ENCODE measurements at places on chromosomes 5 and 9.

- DNase-seq: no peak
Measured at GRCh38 chr5:151264113-151264512, 11.1 kb downstream of the GM2A start.

GRCh38 chr5:683551-684481, 9.3 kb downstream of the TPPP start:
- DNase-seq: peak; percentile 45

DNA sequence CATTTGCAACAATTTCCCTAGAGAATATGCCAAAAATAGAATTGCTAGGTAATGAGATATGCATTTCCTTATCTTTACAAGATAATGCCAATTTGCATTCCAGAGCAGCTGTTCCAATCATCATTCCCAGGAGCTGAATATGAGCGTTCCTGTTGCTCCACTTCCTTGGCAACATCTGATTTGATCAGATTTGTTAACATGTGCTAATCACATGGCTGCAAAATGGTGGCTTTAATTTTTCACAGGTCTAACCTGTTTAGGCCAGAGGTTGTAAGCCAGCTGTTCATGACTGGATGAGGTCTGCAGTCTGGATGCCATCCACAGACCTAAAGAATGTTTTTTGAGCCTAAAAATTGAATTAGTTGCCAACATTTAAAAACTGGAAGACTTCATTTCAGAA, 220.7 kb upstream of the IL12B start:
- no peak for DNase-seq

DNA sequence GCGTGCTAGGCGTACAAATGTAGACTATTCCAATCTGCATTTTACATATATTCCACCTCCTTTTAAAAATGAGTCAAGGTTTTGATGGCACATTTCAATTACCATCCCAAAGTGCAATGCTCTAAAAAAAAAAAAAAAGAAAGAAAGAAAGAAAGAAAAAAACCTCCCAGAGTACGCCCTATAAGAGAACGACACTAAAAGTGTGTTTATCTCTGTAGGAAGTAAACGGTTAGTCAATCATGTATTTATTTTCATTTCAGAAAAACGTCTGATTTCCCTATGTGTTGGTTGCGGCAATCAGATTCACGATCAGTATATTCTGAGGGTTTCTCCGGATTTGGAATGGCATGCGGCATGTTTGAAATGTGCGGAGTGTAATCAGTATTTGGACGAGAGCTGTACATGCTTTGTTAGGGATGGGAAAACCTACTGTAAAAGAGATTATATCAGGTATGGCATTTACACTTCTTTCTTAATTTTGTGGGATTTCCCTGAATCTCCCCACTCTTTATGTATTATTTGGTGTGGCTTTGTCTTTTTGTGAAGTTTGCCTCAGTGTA, 1.1 kb downstream of the ISL1 start:
- no peak for DNase-seq

GRCh38 chr5:94632024-94632423, 13.6 kb downstream of the SLF1 start:
- no peak for DNase-seq

GRCh38 chr9:116716438-116716837, 29.3 kb downstream of the TRIM32 start:
- no peak for DNase-seq

GRCh38 chr5:11733185-11733839, 170.9 kb downstream of the CTNND2 start:
- no peak for DNase-seq

DNA sequence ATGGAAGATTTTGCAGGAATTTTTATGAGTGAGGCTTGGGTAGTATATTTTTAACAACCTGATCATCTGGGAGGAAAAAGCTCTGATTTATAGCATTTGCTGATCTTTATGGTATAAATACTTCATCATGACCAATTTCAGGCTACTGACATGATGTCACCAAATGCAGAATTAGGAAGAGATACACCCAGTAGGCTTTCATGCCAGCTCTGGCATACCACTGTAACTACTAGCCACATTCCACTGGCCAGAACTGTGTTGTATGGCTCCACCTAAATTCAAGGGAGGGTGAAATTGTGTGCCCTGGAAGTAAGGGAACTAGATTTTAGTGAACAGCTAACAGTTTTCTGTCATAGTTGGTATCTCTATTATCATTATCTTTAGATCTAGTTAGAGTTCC, 17.6 kb downstream of the AP3S1 start:
- no peak for DNase-seq

GRCh38 chr5:111170279-111170678, 53.9 kb upstream of the CAMK4 start:
- DNase-seq: no peak

DNA sequence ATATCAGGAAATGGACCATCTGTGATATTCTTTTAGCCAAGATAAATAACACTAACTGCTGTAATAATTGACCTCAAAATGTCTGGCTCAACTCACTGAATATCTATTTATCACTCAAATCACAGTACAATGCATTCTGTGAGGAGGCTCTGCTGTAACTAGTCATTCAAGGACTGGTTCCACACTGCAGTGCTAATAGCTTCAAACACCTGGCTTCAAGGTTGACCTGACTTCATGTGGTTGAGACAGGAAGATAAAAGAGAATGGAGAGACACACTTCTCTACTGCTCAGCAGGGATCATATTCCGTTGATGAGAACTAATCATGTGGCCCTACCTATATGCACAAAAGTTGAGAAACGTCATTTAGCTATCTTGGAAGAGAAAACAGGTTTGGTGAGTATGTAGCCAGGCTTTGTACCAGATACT, 3.4 kb upstream of the RHOBTB3 start:
- DNase-seq: no peak

DNA sequence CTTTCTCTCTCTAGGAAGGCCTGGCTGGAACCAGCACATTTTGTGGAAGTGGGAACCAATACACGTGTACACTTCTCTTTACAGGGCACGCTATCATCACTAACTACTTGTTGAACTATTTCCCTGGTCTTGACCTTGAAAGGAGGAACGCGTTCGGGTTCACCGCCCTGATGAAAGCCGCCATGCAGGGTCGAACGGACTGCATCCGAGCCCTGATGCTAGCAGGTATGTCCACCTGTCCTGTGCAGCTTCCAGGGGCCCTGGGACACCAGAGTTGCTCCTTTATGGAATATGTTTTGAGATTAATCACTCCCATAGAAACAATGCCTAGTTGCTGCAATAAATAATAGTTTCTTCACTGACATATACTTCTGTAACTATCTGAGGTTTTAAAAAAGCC, 74.1 kb downstream of the ANKRD33B start:
- DNase-seq: peak; percentile 51

GRCh38 chr5:27140831-27141230, 102.4 kb upstream of the CDH9 start:
- DNase-seq: no peak

GRCh38 chr9:98260635-98261034, 5.2 kb upstream of the TBC1D2 start:
- DNase-seq: no peak

DNA sequence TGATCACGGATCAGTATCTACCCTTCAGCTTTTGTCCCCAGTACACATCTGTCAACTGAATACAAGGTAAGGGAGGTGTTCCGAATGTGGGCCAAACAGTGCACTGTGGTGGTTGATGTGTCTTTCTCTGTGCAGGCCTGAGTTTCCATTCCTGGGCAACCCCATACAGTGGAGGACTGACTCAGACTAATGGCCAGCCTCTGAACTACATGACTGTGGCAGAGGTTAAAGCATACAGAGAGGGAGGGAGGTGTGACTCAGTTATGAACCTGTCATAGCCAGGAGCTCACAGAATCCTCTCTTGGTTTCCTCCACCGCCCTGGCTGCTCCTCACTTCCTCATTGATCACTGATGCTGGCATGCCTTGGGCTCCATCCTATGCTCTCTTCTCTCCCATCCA, 136.4 kb upstream of the TAS2R1 start:
- no peak for DNase-seq

- DNase-seq: no peak
Measured at GRCh38 chr5:41457094-41457493, 53.3 kb downstream of the PLCXD3 start.

GRCh38 chr5:102753889-102754766, 977 bp upstream of the PAM start:
- peak; percentile 76 for DNase-seq

DNA sequence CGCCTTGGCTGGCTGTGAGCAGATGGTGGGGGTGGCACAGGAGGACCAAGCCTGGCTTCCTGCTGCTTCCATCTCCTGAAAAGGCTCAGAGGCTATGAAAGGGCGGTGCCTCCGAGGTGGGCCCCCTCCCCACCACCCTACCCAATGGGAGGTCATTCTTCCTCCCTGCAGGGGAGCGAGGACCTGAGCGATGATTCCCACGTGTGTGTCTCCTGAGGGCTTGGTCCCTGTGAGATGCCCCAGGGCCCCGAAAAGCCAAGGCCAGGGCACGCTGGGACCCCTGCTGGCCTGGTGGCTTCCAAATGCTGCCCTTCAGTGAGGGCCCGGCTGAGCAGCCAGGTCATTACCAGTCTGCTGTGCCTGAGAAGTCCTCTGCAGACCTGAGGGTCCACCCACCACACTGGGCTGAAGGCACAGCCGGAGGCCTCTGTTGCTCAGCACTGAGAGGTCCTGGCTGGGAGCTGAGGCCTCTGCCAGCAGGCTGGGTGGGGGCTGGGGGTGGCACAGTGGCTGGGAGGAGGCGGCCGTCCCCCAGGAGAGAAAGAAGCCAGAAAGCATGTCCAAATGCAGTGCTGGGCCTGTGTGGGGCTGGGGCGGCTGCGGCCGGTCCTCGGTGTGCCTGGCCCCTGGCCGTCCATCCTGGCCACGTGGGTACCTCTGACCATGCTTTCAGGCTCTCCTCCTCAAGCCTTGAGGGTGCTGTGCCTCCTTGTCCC, 14.0 kb upstream of the SLC6A19 start:
- peak; percentile 65 for DNase-seq

DNA sequence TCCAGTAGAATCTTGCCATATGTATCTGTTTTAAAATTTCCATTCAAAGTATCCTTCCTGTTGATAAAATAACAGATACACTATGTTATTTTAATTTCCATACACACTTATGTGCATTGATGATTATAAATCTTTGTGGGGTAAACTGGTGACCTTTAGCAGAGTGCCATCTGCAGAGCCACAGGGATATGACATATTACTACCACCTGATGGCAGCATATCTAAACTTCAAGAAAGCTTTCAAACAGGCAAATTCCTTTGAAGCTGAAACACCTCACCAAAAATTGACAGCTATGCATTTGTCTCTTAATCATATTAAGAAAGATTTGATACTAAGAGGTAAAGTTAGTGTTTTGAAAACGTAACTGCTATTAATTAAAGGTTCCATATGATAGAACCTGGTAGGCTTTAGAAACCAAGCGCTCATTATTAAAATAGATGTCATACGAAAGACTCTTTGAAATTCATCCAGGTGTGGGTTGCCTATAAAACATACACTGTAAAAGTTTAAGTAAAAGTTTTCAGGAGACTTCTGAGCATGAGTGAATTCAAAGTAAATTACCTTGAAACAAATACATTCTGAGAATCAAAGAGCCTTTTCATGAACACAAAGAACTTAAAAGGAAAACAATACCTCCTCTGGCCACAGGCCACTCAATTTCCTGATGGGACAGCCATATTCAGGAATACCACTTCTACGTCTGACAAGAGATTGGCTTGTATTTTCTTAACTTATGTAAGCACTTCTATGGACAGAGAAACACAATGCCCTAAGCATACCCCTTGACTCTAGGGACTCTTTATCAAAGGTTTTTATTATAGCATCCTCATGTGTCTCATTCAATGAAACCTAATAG, 93.3 kb downstream of the KIAA0825 start:
- peak; percentile 35 for DNase-seq

DNA sequence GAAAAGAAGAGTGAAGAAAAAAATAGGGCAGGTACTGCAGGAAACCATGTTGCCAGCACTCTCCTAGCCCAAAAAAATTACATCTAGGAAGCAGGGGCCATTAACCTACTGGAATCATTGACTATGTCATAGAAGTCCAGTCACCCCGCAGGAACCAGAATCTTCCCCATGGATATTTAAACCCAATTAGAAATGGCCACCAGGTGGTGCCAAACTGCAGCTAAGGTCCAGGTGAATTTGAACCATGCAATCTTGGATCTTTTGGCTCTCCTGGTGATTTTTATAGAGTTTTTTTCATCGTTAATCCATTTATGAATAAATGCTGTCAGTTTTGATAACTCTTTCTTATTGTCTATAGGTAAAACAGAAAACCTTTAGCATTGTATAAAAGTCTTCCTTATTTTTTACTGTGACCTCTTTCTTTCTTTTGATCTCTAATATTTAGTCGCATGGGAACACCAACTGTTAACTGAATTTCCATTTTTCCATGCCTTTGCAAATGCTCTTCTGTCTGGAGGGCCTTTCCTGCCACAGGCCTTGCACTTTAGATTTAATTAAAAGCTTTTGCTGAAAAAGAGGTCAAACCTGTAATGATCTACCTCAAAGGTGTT, 147.5 kb upstream of the FGF10 start:
- peak; percentile 49 for DNase-seq

GRCh38 chr9:130522233-130522808, 57.1 kb upstream of the FUBP3 start:
- peak; percentile 89 for DNase-seq

DNA sequence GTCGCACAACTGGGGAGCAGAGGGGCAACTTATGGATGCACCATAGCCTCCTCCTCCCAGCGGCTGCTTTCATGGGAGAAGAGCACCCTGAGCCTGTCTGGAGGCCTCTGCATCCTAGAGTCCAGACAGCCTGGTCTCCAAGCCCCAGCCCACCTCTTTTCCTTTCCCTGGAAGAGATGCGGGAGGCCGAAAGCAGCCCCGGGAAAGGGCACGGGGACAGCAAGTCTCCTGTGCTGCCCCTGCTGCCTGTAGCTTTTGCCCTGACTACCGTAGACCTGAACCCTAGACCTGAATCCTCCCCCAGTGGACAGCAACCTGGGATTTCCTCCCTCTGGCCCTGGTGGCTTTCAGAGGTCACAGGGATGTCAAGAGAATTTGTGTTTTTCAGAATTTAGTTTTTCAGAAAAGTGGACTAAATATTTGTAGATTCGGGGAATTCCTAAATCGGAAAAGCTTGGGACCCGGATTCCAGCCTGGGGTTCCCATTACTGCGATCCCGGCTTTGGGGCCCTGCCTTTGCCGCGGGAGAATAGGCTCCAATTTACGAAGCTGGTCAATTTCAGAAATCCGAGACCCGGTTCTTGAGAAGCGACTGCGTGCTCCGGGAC, 4.3 kb upstream of the PITX1 start:
- peak; percentile 63 for DNase-seq

DNA sequence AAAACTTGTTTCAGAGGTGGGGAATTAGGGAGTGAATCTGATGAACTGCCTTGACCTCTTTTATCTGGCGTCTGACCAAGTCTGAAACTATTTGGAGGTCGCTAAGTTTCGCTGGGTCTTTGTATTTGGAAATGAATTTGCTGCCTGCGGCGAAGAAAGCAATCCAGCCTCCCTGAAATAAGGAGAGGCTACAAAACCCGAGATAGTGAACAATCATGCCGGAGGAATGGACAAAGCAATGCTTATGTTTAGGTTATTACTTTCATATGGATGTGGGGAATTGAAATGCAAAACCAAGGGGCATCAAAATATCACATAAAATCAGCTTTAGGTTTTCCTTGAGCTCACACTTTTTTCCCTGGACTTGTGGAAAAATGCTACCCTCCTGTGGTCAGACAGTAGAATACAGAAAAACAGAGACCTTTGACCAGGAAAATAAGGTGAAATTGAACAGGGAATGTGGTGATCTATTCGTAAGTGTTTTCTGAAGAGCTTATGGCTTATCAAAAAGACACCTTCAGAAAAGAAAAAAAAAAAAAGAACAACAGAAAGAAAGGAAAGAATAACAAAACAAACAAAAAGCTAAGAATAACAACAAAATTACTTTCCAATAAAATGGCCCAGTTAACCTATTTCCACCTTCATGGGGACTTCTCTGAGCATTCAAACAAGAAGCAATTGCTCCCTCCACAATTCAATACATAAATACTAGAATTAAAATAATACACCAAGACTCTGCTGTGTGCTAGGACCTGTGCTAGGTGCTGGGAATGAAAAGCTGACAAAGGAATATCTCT, 68.6 kb upstream of the DPYSL3 start:
- DNase-seq: no peak
